Stimulated activated CD4-positive, alpha-beta T cell treated with anti-CD3 and anti-CD28 coated beads, Interleukin-12 subunit alpha, Interleukin-12 subunit beta, amount 100 ng/mL, for 4 hours (primary cell): ENCODE measurements at places on chromosomes 3 and 15.
A peak's percentile ranks its signal among the peaks of the same experiment; 100 is the strongest.

DNA sequence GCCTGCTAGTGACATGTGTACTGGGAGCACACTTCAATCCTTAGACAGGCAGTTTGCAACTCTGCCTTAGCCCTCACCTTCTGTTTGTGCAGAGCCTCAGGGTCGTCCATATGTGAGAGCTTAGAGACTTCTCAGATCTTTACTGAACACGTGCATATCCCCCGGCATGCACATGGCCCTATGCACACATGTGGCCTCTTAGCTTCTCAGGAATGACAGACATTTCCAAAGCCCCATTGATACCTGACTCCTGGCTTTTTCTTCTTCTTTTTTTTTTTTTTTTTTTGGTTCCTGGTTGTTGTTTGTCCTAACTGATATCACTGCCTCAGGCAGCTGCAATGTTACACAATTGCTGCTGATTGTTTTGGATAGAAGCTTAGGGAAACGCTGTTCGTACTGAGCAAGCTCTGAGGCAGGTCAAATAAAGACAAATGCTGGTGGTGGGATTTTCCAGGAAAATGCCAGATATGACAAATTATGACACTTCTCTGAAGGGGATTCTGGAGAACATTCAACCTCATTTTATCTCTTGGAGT is 107.2 kb upstream of the RGMA start:
- no peak for DNase-seq

DNA sequence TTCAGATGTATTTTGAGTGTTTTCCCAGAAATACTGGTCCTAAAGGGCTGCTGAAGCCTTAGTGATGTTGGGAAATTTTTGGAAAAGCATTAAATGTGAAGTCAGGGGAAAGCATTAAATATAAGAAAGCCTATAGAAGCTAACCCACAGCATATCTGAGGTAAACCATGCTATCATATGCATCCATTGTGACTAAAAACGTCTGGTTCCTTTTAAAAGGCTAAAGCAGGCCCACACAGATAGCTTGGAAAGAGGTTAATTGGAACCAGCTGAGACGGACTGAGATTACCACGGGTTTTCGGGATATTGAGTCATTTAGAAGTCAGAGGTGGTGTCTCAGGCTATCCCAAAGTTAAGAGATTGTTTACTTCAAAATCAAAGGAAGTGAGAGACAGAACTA is 78.2 kb downstream of the CYP19A1 start:
- no peak for DNase-seq

DNA sequence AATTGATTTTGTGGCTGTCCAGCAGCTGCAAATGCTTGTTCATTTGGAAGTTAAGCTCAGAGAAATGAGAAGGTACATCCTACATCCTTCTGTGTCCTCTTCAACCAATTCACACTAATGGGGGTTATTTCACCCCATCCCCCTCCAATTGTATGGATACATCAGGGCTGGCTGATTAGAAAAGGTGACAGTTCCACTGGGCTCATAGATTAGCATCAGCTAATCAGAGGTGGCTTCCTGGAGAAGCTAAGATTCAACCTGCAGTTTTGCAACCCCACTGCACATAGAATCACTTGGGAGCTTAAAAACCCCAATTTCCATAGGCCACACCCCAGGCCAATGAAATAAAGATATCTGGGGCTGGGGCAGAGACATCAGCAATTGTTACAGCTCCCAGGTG is 217.7 kb upstream of the TLE3 start:
- no peak for DNase-seq

DNA sequence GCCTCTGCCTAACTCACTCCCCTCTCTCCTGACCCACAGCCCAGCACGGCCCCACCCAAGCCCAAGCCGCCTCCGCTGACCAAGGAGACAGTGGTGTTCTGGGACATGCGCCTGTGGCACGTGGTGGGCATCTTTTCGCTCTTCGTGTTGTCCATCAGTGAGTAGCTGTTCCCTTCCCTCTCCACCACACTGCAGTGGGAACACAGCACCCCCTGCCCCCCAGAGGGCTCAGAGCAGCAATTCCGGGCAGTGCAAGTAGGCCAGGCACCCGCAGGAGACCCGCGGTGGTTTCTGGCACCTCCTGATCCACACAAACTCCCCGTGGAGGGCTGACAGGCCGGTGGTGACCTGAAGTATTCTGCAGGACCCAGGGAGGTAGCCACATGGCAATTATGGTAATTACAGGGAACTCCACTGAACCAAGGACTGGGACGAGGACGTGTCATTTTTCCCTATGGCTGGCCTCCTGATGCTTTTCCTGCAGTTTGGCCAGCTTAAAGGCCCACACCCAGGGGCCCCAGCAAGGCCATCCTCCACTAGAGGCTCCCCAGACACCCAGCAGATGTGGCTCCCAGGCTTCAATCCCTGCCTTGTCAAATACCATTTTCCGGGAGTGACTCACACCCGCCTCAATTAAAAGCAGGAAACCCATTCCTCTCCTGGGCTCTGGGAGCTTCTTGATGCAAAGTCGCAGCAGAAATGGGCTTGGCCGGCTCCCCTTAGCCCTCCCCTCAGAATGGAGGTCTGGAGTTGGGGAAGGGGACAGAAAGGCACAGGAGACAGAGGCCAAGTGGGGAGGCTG is 4.8 kb downstream of the TMIE start:
- DNase-seq = no peak

GRCh38 chr15:68603951-68604350 is 25.2 kb downstream of the CORO2B start:
- DNase-seq = no peak

DNA sequence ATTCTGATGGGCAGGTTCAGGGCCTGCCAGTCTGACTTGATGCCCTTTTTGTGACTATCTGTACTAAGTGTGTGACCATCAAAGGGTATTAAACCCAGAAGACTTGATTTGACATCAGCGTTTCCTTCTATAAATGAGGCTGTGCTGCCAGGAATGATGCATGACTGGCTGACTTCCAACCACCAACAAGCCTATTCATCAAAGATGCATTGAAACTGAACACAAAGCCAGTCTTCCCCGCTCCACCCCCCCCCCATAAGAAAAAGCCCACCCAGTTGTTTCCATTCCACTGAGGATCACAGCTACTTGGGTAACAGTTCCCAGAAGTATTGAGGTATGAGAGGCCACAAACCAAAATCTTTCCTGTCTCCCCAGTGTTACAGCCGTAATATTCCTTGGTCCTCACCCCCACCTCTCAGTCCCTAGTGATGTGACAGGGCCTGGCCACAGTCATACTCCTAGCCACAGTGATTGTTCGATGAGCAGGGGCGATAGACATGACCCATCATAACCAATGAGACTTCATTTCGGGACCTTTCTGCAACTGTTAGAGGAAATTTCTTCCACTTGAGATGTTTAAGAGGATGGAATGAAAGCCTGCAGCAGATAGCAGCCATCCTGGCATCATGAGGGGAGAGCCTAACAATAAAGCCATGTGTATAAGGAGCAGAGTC is 22.6 kb downstream of the SH3BP5 start:
- DNase-seq = no peak

DNA sequence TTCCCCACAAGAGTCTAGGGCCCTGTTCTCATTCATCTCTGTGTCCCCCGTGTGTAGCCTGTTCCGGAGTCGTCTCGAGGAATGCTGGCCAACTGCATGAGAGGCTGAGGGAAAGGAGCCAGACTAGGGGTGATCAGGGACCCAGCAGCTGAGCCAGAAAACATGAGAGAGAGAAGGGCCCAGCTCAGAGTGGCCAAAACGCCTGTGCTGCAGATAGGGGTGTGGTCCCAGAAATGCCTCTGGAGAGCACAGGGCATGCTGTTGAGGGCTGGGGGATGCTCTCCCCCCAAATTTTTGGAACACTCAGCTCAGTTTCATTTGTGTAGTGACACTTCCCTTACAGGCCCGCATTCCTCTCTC is 14.1 kb downstream of the CYP1A2 start:
- no peak for DNase-seq

DNA sequence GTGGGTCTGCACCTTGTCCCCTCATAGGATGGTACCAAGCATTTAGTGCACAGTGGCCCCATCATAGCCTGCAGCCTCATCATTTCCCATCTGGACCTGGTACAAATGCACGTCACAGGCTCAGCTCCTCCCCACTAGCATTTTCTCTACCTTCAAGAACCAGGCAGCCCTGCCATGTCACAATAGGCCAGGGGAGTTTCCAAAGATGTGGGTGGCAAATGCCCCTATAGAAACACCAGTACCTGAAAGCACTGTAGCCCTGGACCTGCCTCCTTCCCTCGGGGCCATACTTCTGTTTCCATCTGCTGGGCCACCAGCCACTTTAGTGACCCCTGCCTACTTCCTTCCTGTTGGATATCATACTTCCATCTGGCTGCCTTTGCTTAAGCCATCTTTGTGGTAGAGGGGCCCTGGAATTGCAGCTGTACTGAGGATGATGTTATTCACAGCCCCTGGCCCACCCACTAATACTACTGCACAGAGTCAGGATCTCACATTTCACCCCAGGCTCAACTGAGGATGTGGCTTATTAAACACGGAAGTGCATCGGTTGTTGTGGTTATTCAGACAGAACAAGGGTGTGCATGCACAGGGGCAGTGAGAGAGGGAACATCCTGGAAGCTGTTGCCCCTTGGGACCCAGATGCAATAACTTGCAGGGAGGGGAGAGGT is 3.8 kb downstream of the TCTA start:
- peak; percentile 44 for DNase-seq

- no peak for DNase-seq
Measured at GRCh38 chr15:30929982-30930381, 26.3 kb downstream of the FAN1 start.

GRCh38 chr15:28018291-28019044 is 80.6 kb downstream of the OCA2 start:
- no peak for DNase-seq

DNA sequence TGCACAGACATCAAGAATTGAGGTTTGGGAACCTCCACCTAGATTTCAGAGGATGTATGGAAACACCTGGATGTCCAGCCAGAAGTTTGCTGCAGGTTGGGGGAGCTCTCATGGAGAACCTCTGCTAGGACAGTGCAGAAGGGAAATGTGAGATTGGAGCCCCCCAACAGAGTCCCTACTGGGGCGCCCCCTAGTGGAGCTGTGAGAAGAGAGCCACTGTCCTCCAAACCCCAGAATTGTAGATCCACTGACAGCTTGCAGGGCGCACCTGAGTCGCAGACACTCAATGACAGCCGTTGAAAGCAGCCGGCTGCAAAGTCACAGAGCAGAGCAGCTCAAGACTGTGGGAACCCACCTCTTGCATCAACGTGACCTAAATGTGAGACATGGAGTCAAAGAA is 34.6 kb upstream of the EPHA6 start:
- DNase-seq = no peak

GRCh38 chr15:41254560-41254959 is 23.5 kb downstream of the CHP1 start:
- no peak for DNase-seq

DNA sequence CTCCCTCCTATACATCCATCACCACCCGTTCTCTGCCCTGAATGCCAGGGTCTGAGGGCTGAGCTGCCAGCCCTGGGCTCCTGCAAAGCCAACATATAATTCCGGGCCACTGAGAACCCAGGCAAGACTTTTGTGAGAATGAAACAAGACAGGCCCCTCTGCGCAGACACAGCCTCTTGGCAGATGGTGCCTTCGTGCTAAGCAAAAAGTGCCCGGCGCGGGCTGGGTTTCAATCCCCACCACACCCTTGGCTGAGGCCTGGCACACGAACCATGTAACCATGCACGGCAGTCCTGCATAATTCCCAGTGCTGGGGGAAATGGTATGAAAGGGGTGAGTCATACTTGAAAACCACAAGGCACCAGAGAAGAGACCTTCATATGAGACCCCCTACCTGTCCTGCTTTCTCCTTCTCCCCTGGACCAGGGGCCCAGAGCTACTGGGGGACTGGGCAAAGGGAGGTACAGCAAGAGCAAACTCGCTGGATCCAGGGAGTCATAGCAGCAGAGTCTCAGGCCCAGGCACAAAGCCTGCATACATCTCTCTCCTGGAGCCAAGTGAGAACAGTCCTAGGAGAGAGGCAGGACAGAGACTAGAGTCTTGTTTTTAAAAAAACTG is 26.1 kb upstream of the LOXL1 start:
- DNase-seq = no peak

DNA sequence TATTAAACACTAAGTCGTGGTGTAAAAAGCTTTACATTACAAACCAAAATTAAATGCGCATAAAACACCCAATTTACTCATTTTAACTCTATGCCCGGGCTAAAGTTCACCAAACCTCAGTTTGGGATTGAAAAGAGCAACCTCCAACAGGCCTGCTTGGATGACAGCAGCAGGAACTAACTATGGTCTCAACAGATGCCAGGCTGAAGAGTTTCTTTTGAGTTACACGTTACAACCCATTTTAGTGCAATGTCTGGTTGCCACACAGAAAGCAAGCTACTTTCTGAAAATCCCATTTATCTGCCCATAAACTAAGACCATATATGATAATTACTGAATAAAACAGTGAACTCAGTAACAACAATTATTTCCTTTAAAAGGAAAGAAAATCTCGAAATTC is 2.2 kb downstream of the SATB1 start:
- DNase-seq = no peak

- DNase-seq = no peak
Measured at GRCh38 chr15:90576711-90577389, 47.1 kb downstream of the CRTC3 start.
